M059J (cell line): ENCODE measurements at places on chromosomes 6 and 20. TPM values are rescaled to one million over a fixed set of nuclear protein-coding genes. Genes with fewer than 3 reads are reported as not detected.

- peak; percentile 40 for DNase-seq
Measured at GRCh38 chr6:157759028-157759427, 64.0 kb upstream of the SNX9 start.

- peak; percentile 76 for DNase-seq
Measured at GRCh38 chr6:75802366-75802765, 53.3 kb downstream of the MYO6 start.

DNA sequence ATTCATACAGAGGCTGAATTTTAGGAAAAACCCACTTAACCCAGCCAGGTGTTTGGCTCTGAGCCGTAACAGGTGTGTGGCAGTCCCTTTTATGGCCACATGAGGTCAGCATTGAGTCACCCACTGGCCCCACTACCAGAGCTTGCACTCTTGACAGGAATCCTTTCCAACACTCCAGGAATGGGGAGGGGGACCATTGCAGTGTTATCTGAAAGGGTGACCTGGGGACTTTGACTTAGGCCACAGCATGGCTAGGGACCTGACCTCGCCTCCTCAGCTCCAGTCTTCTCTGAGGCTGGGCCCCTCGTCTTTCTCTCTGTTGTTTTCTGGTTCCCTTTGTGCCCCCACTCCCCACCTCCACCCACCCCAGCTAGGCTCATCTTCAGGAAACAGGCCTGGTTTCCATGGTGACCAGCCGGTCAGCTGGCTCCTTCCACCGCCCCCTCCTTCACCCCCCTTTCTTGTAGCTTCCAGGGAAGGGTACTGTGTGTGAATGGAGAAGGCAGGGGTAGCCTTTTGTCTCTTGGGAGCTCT, 2.1 kb upstream of the TMEM151B start:
- peak; percentile 54 for DNase-seq

GRCh38 chr6:10411971-10412460, 2.9 kb downstream of the TFAP2A start:
- peak; percentile 99 for DNase-seq

- no peak for DNase-seq
Measured at GRCh38 chr6:118881440-118882313, 12.3 kb upstream of the ASF1A start.

DNA sequence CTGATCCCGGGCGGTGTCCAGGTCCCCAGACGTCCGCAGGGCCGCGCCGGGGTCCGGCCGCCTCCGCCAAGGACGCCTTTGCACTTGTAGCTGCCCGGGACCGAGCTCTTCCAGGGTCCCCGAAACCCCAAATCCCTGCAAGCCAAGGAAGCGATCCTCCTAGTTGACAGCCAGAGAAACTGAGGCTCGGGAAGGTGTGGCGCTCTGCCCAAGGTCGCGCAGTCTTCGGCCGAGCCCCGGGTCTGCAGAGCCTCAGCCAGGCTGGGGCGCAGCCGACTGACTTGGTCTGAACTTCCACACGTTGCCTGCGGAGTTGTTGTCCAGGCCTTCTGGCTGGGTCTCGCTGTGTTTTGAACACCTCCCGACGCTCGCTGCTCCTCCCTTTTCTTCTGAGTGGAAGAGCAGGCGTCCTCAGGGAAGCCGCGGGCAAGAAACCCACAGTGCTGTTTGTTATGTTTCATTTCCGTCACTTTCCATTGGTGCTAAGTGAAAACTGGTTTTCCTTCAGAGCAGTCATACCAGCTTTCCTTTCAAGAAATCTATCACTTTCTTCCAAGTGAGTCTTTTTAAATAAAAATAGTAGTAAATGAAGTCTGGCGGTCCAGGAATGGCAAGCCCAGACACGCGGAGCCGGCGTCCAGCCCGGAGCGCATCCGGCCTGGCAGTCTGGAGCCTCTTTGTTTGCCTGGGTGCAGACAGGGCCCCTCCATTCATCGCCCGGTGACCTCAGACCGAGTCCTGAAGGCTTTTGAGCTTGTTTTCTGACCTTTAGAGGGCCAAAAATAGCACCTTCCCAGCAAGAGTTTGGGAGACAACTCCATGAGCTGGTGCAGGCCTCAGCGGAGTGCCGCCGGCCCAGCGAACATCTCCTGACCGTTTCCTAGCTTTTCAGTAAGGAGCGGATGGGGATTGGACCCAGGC, 698 bp downstream of the FAM210B start:
- peak; percentile 81 for DNase-seq

DNA sequence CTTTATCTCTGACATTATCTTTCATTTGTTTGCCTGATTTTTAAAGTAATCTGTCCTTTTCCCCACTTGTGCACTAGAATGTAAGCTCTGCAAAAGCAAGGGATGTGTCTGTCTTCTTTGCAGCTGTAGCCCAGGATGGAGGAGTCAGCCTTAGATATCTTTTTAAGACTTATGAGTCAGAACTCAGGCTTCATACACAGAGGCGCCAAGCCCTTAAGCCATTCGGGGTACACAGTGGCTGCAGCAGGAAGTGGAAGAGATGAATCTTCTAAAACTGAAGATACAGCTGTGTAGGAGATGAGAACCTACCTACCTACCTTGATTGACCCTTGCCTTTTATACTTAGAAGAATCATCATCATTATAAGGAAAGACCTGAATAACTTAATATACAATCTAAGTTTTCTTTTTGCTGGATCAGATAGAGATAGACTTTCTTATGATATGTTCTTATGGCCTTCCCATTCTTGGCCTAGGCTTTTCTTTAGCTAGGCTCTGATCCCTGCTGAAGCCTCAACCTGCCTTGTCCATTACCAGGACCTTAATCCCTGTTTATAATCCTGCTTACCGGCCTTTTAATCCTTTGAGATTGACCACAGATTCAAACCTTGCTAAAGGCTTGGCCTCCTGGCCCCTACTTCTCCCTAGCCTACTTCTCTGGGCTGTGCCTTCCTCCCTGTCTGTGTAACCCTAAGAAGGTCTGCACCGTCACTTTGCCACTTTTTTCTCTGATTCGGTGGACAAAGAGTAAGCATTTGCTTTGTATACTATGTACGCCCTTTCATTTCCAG, 304.5 kb downstream of the PRL start:
- DNase-seq: peak; percentile 87

DNA sequence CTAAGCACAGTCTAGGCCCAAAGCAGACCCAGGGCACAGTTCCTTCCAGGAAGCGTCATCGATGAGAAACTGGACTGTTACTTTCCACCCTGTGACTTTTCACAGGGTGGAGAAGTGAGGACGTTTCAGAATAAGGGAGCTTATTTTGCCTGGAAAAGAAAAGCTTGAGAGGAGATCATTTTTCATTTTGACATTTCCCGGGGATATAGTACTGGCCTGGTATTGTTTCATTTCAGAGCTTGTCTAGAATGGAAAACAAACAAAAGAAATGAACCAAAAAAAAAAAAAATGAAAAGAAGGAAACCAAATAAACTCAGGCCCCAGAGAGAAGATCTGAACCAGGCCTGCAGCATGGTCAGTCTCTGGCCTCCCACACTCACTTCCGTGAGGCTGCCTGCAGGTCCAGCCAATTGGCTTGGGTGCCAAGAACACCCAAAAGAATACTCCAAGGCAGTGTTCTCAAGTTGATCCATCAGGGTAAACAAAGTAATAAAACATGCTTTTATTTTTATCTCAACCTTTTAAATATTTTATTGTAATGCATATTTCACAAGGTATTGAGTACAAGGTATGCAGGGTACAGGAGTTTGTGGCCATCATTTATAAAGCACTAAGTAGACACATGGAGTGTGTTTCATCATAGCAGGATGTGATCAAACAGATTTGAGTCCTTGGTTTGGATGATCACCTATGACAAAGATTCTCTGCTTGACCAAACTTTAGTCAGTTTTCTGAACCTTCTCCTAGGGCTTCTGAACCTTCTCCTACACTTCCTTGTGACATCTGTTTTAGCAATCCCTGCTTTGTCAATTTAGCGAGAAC, 176.9 kb upstream of the GGTLC1 start:
- DNase-seq: no peak

- DNase-seq: no peak
Measured at GRCh38 chr6:97449444-97449966, 166.5 kb upstream of the MMS22L start.

GRCh38 chr6:47197682-47198640, 111.7 kb downstream of the TNFRSF21 start:
- DNase-seq: no peak

GRCh38 chr6:168007592-168008338, 10.3 kb downstream of the KIF25 start:
- DNase-seq: peak; percentile 99

- DNase-seq: no peak
Measured at GRCh38 chr6:124164343-124164742, 360.7 kb downstream of the NKAIN2 start.

DNA sequence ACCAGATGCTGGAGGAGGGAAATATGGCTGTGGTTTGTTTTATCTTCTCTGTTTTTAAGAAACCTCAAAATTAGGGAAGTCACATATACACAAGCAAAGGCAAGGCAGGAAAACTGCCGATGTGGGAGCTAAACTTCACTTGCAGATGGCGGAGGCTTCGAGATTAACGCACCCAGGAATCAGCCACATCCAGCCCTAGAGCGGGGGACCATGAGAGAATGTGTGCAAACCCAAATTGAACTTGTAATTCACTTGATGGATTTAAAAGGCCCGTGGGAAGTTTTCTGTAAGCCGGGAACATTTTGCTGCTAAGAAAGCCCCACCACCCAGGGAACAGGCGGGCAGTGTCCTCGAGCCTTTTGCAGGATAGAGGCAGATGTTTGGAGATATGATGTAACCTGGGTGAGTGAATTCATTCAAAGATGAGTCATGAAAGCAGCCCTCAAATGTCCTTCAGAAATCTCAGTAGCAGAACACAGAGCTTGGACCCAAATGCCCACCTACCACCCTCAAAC, 39.9 kb downstream of the PREX1 start:
- peak; percentile 70 for DNase-seq

DNA sequence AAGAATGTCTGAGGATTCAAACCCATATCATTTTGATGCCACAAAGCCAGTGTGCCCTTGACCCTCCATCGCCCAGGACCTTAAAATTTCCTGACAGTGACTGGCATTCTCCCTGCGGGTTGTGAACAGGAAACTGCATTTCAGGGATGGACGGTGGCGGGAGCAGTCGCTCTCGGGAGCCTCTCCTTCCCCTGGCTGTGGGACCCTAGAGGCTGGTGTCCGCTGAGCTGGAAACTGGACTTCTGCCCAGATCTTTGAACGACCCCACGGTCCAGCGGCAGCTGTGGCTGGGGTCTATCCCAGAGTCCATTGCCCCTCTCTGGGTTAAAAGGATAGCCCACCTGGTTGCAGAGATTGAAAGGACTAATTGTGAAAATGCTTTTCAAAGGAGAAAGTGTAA, 1.4 kb upstream of the SEC63 start:
- DNase-seq: no peak

GRCh38 chr20:47316776-47317126, 39.7 kb downstream of the ZMYND8 start:
- no peak for DNase-seq

Gene PDYN
- total RNA-seq: not detected in 2 replicates

Gene FRK
- total RNA-seq: 1.3 and 2.2 TPM in 2 replicates

Gene LY6G6D
- not detected in 2 replicates for total RNA-seq

Gene MAP7
- 0.15 and 0.49 TPM in 2 replicates for total RNA-seq

Gene SLC35F1
- total RNA-seq: 0.02 TPM in 1 of 2 replicates, not detected in the other

Gene SGK1
- 53.2 and 112 TPM in 2 replicates for total RNA-seq

Gene SIM1
- total RNA-seq: 6.0 and 7.8 TPM in 2 replicates

Gene IRF4
- total RNA-seq: 0.02 TPM in 1 of 2 replicates, not detected in the other
